Sigmoid colon (tissue), 7 donors: ENCODE measurements at places on chromosomes 7 and 10. TPM values are rescaled to one million over a fixed set of nuclear protein-coding genes. Genes with fewer than 3 reads are reported as not detected.

GRID1 gene
- polyA plus RNA-seq = not detected

PLXDC2 gene
- polyA plus RNA-seq = 1.8 TPM

MBL2 gene
- polyA plus RNA-seq = not detected

INMT gene
- polyA plus RNA-seq = 4.1 TPM

CPED1 gene
- 2.2 TPM for polyA plus RNA-seq

EFCAB10 gene
- not detected for polyA plus RNA-seq

LRRC61 gene
- 10.8 TPM for polyA plus RNA-seq

LDB3 gene
- polyA plus RNA-seq = 1.2 TPM
